GM20000 (cell line): ENCODE measurements at places on chromosomes 11 and 22.

DNA sequence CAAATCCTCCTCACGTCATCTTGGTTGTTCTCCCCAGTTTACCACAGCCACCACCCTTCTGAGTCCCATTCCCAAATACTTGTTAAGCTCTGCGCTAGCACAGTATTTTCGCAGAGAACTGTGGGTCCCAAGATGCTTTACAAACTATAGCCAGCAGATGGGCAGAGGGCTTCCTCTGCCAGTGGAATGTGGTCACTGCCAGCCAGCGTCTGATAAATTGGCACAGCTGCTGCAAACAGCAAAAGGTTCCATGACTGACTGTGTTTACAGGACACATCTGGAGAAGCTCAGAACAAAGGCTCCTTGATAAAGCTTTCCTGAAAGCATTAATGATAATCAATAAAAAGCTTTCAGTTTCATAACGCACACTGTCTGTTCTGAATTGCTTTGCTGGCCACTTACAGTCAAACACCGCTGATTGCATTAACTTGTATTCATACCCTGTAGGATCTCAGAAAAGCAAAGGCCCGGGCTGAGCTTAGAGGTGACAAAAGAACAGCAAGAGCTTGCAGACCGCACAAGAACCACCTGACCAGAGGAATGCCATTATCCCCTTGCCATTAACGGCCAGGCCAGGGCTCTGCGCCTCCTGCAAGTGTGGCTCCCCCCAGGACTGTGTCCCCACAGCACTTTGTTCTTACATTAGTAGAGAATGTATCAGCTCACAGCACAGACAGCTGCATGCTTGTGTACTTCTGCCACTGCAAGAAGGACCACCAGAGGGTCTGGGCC, 120.6 kb downstream of the MICAL3 start:
- no peak for DNase-seq

DNA sequence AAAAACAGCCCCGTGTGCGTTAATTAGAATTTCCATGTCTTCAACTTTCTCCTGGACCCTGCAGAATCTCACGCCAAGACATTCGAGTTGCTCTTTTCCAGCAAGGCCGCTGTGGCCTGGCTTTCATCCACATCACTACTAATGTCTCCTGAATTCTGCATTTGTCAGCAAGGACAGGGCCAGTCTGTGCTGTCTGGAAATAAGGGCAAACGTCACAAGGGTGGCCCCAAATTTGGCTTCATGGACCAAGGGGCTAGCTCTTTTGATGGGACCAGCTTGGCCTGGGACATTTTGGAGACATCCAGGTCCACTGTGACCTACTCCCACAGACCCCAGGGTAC, 33.4 kb downstream of the KCNQ1OT1 start:
- no peak for DNase-seq

- no peak for DNase-seq
These were observed 9.4 kb upstream of the MDK start for GRCh38 chr11:46372086-46372485.

DNA sequence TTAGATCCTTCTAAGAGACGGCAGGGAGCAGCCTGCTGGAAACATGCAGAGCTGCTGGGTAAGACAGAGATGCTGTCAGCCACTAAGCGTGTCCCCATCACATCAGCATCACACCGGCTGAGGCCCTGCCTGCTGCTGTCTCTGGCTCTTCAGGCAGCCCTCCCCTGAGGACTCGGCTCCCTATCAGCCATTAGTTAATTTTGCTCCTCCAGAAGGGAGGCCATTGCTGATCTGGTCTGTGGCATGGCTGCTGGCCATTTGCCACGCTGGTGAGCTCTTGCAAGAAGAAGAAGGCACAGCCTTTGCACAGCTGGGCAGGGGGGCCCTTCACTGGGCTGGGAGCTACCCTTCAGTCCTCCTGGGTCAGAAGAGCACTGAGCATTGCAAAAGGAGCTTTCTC, 131.2 kb upstream of the PARVA start:
- no peak for DNase-seq

DNA sequence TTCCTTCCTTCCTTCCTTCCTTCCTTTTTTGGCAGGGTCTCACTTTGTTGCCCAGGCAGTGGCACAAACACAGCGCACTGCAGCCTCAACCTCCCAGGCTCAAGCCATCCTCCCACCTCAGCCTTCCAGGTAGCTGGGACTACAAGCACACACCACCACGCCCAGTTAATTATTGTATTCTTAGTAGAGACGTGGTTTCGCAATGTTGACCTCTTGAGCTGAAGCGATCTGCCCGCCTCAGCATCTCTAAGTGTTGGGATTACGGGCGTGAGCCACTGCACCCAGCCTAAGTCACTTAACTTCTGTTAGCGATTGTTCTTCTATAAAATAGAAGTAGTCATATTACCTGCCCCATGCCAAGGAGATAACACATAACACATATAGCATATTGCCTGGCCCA, 2.8 kb upstream of the SYTL2 start:
- no peak for DNase-seq

GRCh38 chr11:83938148-83938547, 652.0 kb upstream of the CCDC90B start:
- DNase-seq: no peak

DNA sequence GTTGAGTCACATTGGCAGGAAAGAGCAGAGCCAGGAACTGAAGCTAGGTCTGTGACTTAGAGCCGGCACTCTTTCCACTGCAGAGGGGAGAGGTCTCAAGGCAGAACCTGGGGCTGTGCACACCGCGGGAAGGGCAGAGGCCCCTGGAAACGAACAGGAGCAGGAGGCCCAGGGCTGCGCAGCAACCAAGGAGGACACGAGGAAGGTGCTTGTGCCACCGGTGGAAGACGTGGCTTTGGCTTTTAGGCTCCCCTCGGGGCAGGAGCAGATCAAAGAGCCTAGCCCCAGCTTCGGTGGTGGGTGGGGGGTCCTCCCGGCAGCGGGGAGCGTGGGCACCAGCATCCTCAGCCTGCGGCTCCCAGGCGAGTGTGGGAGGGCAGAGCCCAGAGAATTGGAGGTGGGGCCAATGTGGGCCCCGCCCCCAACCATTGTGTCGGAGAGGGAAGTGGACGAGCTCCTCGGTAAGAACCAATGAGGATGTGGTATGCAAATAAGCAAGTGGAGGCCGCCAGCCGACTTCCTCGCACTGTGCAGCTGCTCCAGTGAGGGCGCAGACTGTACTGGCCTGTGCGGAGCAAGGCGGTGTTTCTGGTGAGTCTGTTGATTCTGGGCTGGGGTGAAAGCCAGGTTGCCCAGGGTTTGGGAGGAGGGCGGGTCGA, at the start of gene CCDC116:
Gene CCDC116 (plus strand): TSS at position 524 of the 659 bp plus-strand sequence. CDS start 422 bp downstream, outside the sequence.
- DNase-seq: no peak

- no peak for DNase-seq
These were observed 55.8 kb upstream of the TCF20 start for GRCh38 chr22:42326301-42326700.

DNA sequence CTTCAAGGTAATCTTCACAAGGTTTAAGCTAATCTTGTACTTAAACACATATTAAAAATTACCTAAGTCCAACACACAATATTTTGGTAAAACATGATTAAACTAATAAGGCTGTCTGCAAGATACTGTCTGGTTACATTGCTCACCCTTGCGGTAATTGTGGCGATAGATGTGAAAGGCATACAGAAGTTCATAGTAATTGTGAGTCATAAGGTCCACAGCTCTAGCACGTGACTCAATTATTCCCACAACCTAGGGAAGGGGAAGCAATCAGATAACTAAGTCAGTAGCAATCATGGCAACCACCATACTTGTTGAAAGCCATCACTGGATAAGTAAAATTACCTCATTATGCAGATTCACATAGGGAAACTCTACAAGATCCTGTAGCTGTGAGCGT, 30.5 kb upstream of the FNBP4 start:
- no peak for DNase-seq

- DNase-seq: peak; percentile 51
These were observed 492 bp downstream of the JHY start for GRCh38 chr11:122882857-122883645.

DNA sequence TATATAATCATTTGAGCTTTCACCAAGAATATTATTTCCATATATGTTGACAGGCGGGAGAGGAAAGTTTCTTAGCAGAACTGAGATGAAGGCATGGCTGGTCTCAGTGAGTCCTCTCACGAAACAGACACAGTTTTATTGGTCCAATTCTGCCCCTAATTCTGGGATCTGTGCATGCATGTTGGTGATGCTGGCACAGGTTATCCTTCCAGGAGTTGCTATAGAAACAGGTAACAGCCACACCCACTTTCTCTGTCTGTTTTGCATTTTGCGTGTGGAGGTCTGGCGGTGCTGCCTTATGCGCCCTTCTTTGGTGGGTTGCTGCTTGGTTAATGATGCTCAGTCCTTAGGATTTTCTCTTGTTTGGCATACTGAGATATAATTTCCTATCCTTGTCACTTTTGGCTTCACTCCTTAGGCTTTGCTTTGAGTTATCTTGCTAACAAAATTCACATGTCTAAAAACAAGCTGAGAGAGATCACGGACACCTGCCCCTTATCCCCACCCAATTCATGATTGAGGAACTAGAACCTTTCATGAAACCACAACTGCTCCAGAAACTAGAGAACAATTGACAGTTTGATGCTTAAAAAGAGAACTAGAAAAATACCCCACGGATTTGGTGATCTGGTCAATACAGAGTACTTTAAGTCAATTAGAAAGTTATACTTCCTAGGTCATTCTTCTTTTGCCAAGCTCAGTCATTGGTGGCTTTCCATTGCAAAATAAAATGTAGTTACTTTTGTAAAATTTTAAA, 189.3 kb downstream of the FAT3 start:
- no peak for DNase-seq

GRCh38 chr22:43235445-43236409, 48.8 kb upstream of the TTLL12 start:
- DNase-seq: no peak

DNA sequence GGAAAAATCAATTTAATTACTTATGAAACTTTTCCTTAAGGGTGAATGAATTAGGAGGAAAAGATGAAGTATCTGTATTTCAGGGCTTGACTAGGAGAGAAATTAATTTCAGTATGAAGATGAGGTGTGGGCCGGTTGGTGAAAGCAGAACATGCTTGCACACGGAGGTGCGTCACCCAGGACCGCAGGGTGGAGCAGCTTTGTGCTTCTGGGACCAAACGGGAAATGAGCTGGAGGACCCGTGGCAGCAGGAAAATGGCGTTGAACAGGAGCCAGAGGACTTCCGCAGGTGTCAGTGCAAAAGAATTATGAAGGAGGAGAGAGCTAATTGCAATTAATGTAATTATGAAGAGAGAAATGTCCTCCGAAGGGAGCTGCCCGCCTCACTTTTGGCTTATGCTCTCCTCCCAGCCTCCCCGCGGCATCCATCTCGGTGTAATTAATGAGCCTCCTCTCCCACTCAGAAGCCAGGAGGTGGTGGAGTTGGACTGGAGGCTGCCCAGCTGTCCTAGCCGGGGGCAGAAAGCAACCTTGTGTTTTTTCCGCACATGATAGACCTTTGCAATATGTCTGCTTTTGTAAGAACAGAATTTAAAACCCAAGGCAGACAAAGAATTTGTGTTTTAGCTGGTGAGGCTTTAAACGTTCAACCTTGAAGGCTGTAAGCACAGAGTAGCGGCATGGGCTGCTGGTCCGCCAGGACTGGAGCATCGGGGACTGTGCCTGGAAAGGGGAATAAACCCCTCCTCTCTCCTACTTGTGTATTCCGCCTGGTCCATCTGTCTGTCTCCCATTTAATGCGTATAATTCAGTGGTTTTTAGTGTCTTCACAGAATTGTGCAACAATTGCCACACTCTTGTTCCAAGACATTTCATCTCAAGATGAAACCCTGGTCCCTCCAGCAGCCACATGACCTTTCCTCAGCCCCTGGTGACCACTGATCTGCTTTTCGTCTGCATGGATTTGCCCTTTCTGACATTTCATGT, 180.6 kb downstream of the TBC1D22A start:
- DNase-seq: no peak

DNA sequence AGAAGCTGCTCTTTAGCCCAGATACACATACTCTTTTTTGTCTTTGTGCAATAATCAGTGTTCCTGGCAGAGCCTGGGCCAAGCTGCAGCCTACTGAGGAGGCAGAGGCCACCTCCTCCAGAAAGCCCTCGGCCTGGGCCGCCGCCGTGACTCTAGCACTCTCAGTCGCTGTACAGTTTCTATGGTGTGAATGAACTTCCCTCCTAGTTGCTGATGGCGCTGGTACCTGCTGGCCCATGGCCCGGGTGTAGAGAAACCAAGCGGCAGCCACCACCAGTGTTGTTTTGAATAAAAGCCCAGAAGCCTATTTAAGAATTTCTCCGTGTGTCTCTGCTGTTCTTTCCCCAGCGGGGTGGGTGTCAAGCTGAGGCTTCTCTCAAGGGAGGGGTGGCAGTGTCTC, 118.9 kb downstream of the CACNA1I start:
- DNase-seq: no peak
